RPMI7951 (cell line): ENCODE measurements at places on chromosomes 2 and 18.

DNA sequence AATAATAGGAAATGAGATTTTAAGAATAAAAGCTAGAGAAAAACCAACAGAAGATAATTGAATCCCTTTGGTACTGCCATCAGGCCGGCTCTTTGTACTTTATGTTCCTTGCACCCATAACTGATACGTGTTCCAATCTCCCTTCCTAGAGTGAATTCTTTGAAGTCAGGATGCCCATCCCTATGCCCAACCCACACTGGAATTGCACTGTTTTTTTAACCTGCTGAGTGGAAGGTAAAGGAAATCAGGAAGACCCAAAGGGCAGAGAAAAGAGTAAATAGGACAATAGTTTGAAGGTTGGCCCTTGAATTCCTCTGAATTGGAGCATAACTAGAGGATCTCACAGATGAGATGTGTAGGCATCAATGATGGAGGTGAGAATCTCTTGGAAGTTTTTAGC, 4.4 kb upstream of the ATG16L1 start:
- no peak for DNase-seq

DNA sequence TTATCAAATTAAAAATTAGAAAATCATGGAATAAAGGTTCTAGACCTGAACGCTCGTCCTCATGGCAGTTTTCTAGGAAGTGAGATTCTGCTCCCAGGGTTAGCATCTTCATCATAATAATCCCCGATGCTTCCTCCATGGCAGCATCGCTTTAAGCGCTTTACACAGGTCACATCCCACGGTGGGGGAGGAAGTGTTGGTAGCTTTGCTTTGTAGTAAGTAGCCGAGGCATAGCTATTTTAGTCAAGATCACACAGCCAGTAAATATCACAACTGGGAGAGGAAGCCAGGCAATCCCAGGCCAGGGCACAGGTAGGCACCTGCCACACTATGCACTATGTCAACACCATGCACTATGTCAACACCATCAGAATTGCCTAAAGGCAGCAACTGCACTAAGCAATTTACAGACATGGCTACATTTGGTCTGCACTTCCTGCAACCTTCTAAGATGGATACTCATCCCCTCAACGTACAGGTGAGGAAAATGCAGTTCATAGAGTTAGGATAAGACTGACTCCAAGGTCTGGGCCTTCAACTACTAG, 205.5 kb downstream of the FBXO15 start:
- no peak for DNase-seq

- no peak for DNase-seq
Observed at GRCh38 chr18:53798516-53798915, 426.0 kb downstream of the MBD2 start.

GRCh38 chr2:241149675-241149924, 328 bp upstream of the PASK start:
- DNase-seq = no peak

DNA sequence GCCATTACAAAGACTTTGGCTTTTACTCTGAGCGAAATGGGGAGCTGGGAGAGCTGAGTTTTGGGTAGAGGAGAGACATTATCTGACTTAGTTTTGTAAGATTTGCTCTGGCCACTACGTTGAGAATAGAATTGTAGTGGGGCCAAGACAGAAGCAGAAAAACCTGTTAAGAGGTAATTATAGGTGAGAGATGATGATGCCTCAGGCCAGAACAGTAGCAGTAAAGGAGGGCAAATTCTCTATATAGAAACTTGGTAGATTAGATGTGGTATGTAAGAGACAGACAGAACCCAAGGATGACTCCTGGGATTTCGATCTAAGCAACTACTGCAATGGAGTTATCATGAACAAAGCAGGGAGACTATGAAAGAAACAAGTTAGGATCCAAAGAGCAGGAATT, 17.4 kb upstream of the CREB1 start:
- no peak for DNase-seq

- no peak for DNase-seq
Observed at GRCh38 chr18:45363196-45363595, 252.1 kb upstream of the SLC14A2 start.

GRCh38 chr2:216165711-216166110, 56.6 kb downstream of the XRCC5 start:
- no peak for DNase-seq

GRCh38 chr2:33033606-33034081, 86.9 kb downstream of the LTBP1 start:
- DNase-seq = peak; percentile 58

- DNase-seq = no peak
Observed at GRCh38 chr2:25077789-25078169, 35.9 kb downstream of the EFR3B start.

GRCh38 chr18:39845106-39845505, 2109.9 kb upstream of the PIK3C3 start:
- DNase-seq = no peak

DNA sequence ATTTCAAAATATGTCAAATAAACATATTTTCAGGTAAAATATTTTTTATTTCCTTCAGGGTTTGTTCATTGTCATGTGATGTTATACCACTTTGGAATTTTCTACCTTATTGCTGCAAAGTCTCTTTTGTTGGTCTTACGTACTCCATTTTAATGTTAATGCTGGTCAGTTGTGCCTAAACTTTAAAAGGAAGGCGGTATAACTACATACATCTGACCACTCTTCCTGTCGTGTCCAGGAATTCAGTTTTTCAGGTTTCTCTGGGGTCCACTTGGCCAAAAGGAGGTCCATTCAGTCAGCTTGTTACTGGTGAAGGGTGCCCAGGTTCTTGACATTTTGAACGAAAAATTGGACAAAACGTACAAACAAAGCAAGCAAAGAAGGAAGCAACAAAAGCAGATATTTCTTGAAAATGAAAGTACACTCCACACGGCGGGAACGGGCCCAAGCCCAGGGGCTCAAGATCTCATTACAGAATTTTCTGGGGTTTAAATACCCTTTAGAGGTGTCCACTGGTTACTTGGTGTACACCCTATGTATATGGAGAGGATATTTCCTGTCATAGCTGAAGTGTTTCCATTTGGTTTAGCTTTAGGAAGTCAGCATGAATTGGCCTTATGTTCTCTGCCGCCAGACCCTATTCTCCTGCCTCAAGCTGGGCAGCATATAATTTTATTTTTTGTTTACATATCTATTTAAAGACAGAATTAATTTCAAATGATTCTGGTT, 471.7 kb upstream of the CDH7 start:
- DNase-seq = no peak

DNA sequence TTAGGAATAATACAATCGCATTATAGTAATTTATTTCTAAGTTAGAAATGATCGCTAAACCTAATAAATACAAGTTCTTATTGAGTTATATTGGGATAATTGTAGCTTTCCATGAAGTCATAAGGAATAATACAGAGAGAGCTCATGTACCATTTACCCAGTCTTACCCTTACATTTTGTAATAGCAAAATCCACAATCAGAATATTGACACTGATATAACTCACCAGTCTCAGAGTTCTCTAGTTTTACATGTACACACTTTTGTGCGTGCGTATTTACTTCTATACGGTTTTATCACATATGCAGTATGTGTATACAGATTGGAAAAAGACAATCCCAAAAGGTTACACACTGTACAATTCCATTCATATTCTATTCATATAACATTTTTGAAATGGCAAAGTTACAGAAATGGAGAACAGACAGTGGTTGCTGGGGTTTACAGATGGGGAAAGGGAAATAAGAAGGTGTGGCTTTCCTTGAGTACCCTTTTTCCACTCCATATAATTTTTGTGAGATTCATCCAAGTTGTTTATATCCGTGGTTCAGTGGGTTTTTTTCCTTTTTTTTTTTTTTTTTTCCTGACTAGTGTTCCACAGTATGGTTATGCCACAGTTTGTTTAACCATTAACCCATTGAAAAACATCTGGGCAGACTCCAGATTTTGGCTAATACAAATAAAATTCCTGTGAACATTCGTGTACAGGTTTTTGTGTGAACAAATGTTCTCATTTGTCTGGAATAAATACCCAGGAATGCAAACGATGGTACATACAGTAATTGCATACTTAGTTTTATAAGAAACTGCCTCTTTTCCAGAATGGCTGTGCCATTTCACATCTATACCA, 117.2 kb downstream of the HNMT start:
- no peak for DNase-seq

DNA sequence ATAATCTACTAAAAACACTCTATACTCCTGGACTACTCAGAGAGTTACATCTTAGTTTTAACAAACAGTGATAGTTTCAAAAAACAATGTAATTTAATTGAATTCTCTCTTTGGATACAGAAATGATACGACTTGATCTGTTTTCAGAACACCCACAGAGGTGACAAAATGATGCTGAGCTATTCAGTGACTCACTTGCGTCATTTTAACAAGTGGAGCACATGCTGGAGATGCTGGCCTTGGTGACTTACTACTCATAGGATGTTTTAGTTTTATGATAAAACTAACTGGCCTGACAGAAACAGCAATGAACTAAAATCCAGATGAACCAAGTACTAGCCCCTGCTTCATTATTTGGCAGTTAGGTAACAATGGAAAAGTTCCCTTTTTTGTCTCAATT, 101.3 kb upstream of the ITGB6 start:
- no peak for DNase-seq

- no peak for DNase-seq
Observed at GRCh38 chr2:158837645-158838044, 42.5 kb downstream of the DAPL1 start.

GRCh38 chr18:58201268-58201667, 157.2 kb downstream of the NEDD4L start:
- no peak for DNase-seq

GRCh38 chr2:237182422-237183123, 96.9 kb downstream of the COPS8 start:
- no peak for DNase-seq

DNA sequence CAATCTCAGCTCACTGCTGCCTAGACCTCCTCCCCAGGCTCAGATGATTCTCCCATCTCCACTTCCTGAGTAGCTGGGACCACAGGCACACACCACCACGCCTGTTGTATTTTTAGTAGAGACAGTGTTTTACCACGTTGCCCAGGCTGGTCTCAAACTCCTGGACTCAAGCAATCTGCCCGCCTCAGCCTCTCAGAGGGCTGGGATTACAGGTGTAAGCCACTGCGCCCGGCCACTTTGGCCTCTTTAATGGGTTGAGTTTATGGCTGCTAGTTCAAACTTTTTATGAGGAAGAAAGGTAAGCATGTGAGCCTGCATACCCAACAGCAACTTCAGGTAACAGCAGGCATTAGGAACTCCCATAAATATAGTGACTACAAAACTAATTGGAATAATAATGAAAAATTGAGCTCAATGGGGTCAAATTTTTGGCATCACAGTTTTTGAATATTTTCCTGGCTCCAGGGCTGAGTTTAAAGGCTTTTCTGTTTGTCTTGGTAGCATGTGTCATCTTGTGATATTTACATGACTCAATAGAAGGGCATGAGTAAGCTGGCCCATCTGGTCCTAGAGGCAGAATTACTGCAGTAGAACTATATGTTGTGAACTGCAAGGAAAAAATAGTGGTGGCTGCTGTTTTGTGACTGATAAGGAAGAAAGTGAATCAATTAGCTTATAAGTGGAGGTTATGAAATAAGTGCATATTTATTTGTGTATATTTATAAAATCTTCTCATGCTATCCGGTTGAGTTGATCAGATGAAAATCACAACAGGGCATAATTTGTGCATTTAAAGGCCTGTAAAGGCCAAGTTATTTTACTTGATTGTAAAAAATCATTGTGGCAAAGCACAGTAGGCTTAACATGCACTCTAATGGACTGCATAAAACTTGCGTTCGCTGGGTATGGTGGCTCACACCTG, 24.8 kb downstream of the GALM start:
- peak; percentile 92 for DNase-seq

DNA sequence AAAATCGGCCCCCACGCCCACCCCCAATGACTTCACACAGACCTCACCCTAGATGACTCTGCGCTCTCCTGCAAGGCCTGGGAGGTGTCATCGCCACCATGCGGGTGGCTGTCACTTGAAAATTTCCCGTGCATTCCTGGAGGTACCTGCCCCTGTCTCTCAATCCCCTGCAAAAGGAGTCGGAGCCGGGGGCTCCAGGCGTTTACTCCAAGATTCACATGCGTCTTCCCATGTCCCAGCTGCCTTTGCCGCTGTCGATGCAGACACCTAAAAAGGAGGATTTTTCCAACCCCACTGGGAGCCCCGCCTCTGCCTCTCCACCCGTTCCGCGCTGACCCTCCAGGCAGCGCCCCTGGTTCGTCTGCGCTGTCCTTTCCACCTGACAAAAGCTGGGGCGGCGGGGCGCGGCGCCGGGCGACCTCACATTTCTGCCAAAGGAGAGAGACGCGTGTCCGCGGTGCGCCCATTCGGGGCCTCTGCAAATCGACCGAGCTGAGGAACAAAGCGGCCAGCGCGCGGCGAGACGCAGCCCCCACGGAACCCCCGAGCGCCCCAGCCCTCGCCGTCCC, 667 bp downstream of the REEP1 start:
- no peak for DNase-seq

GRCh38 chr2:231592636-231593145, at the start of gene TEX44:
Gene TEX44 (plus strand): TSS chr2:231592864. CDS start chr2:231592952, 88 bp downstream.
- peak; percentile 59 for DNase-seq

- DNase-seq = peak; percentile 10
Observed at GRCh38 chr18:8319798-8320489, 289.3 kb upstream of the RAB12 start.

DNA sequence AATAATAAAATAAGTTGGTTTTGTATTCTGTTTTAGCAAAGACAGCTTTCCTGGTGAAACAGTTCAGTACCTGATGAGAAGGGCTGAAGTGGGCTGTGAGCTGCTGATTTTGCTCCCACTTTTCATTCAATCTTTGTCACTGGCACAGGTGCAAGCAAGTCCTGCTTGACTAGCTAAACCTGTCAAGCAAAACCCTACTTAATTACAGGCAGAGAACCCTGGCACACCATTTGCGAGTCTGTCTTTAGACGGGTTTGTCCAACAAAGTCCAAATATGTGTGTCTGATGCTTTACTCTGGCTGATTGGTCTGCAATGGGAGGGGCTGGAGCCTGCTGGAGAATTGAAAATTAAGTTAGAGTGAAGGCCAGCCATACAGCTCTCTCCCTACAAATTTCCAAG, 267.2 kb downstream of the EPHA4 start:
- no peak for DNase-seq

DNA sequence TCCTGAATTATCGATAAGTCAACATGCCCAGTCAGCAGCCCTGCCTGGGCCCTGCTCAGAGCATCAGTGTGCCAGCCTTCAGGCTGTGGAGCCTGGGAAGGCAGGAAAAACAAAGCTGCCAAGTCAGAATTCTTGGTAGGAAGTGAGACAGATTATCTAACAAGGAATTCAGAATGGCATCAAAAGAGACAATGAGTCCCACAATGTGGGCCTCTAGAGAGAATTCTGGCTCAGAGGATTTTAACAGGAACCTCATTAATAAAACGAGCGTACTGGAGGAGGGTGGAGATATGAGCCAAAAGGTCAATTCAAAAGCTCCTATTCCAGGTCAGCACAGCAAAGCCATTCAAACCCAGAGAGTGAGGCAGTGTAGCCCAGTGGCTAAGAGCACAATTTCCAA, 327.6 kb upstream of the MMADHC start:
- no peak for DNase-seq

DNA sequence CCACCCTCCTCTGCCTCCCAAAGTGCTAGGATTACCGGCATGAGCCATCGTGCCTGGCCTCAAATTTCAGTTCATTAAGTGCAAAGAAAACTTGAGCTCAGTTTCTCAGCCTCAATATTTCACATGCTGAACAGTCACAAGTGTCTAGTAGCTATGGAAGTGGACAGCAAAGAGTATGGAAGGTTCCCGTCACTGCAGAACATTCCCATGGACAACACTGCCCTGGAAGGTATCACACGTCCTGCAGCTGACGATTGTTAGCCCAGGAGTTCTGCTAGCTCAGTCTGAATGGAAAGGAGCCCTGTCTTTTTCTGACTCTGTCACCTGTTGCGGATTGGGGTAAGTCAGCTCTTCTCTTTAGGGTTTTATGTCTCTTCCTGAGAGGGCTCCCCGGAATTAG, 86.2 kb upstream of the PTPRM start:
- DNase-seq = no peak

- DNase-seq = peak; percentile 24
Observed at GRCh38 chr2:74001121-74001520, 16.4 kb downstream of the TET3 start.
